Hematopoietic multipotent progenitor cell treated with erythropoietin and hydrocortisone succinate and interleukin-3 and kit ligand, for 15 days (in vitro differentiated cells): ENCODE measurements at places on chromosomes 12 and 14.

- no peak for DNase-seq
These were observed 22.9 kb downstream of the DYRK2 start for GRCh38 chr12:67671419-67671818.

- no peak for DNase-seq
These were observed 13.7 kb downstream of the ARL6IP4 start for GRCh38 chr12:122994140-122994675.

- no peak for DNase-seq
These were observed 136.4 kb upstream of the NCOR2 start for GRCh38 chr12:124703856-124704255.

DNA sequence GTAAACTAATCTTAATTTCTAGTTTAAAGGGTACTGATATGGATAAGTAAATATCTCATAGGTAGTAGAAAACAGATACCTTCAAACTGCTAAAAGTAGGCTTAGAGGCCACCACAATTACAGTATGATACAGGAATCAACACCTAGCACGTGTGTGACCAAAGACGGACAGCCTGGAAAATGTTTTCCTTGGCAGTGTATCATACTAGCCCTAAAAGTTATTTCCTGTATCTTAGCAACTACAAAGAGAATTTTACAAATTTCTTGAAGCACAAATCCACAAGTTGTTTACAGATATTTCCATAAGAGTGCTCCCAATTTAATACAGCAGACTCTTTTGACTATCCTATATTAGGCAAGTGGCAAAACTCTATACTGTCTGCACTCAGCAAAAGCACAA, 106.0 kb downstream of the ITPR2 start:
- DNase-seq, result no peak
